ENCODE measurements at places on chromosomes 5 and 9.

GRCh38 chr5:158559643-158560042 lies 540.1 kb downstream of the EBF1 start:
- DNase-seq: no peak

DNA sequence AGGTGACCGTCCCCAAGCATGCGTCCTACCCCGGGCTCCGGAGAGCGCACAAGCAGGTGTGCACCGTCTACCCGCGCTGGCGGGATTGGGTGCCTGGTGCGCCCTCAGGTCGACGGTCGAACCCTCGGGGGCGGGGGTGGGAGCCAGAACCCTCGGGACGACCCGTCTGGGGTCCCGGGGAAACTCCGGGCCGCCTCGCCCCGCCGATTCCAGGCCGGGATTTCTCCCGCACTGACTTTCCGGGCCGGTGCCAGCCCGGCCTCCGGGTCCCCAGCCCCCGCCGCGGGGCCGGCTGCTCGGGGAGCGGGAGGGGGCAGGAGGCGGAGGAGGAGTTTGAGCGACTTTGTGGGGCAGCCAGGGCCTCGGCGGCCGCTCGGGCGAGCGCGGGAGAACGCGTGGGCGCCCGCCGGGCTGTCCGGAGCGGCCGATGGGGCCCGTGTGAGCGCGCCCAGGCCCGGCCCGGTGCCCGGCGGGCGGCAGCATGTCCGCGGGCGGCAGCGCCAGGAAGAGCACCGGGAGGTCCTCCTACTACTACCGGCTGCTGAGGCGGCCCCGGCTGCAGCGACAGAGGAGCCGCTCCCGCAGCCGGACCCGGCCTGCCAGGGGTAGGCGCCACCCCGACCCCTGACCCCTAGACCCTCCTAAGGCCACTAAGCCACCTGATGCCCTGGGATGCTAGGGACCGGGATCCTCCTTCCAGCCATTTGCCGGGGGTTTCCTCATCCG lies at the start of gene DAB2IP:
TSS of gene DAB2IP (plus strand) at position 340 of the 726 bp plus-strand sequence. CDS start at position 482, 142 bp downstream.
- no peak for DNase-seq

- no peak for DNase-seq
These were observed 22.1 kb upstream of the AKNA start for GRCh38 chr9:114409842-114410241.

DNA sequence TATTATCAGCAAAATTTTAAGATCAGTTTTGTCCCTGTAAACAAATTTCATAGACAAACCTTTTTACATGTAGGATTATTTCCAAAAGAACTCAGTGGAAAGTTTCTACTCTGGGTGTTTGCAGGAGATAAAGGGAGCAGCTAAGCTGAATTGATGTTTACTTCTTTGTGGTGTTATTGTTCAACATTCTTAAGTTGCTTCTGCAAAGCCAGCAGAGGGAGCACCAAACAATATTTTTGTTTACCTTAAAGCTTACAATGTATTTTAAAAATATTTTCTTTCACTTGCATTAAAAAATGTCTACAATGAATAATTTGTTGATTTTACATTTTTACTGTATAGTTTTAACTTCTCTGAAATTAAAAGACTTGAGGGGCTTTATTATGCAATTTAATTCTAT lies 135.4 kb downstream of the ATG10 start:
- DNase-seq: no peak

DNA sequence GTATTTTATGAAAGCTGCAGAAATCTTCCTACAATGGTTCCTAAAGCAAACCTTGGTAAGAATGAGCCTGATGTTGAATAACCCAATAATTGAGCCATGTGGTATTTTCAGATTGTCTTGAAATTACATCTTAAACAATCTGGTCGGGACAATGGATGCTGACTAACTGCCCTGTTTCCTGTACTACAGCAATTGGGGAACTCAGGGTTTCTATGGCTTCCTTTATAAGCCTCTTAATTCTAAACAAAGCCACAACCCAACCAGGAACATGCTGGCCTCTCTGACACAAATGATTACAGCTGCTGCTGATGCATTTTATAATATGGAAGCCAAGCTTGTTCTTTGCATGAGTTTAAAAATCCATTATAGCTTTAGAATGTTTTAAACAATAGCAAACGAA lies 30.2 kb downstream of the PTPN3 start:
- no peak for DNase-seq

GRCh38 chr5:108148715-108149139 lies 233.2 kb downstream of the FBXL17 start:
- no peak for DNase-seq

- no peak for DNase-seq
These were observed 20.2 kb upstream of the CCDC192 start for GRCh38 chr5:127683008-127683407.

GRCh38 chr5:139707445-139708003 lies 59.4 kb downstream of the CXXC5 start:
- DNase-seq: no peak

GRCh38 chr9:82275258-82275927 lies 286.8 kb downstream of the SPATA31D1 start:
- DNase-seq: no peak

DNA sequence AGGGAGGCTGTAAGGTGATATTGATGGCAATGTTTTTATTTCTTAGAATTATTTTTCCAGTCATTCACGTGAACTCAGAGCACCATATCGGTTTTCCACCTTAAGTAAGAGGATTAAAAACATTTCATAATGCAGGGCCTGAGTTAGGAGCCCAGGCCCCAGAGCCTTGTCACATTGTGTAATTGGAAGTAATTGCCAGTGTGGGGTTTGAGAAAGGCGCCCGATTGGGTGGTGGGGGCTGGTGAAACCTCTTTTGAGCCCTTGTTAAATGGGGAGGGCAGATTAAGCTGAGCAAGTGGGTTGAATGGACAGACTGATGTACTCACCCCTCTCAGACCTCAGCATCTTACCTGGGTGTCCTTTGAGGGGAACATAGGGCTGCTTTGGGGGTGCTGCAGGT lies 116.7 kb upstream of the PITX1 start:
- DNase-seq: no peak

All from activated CD8-positive, alpha-beta memory T cell treated with anti-CD3 and anti-CD28 coated beads for 1 hour (primary cell).